ENCODE measurements at places on chromosomes 12 and 14.
A peak's percentile ranks its signal among the peaks of the same experiment; 100 is the strongest.

GRCh38 chr14:28130610-28131284 is 635.8 kb upstream of the FOXG1 start:
- DNase-seq: no peak

- peak; percentile 80 for DNase-seq
Measured at GRCh38 chr12:82687021-82688011, 610 bp downstream of the TMTC2 start.

DNA sequence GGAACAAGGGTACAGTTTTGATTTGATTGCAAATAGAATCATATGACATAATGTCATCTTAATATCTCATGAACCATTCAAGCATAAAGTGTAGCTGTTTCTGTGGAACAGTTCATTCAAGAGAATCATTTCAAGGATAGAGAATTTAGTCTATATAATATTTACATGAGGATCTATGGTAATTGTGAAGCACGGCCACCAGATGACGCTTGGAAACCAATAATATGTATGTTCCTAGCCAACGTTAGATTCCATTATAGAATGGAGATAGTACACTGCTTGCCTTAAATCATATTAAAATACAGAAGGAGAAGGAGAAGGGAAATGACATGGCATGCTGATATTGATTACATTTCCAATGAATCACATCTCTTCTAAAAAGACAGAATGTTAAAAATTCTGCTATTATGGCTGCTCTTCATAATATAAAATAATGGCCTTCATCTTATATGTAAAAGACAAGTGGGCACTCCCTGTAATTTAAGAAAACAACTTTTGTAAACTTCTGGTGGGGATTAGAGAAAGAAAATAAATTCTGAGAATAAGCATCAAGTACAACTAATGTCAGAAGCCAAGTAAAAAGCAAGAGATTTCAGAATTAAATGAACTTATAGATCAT is 351.0 kb downstream of the NAV3 start:
- DNase-seq: peak; percentile 4

DNA sequence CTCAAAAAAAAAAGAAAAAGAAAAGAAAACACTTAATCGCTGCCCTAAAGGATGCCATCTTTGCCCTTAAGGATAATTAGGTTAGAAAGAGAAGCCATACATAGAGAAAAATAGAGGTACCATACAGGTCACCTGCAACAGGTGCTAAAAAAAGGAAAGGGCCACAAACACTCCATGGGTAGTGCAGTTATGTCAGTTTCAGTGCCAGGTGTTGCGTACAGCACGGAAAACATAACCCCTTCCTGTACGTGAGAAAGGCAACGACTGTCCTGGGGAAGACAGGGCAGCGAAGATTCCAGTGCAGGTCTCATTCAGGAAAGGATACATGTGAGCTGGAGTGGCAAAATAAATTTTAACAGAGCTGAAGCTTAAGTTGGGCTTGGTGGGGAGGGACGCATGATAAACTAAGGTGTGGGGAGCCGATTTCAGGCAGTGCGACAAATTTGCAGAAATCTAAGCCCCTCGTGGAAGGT is 553 bp upstream of the DAZAP2 start:
- no peak for DNase-seq

GRCh38 chr14:56555921-56556570 is 23.6 kb upstream of the TMEM260 start:
- DNase-seq: no peak

- no peak for DNase-seq
Measured at GRCh38 chr12:96652870-96653269, 163.5 kb downstream of the CFAP54 start.

DNA sequence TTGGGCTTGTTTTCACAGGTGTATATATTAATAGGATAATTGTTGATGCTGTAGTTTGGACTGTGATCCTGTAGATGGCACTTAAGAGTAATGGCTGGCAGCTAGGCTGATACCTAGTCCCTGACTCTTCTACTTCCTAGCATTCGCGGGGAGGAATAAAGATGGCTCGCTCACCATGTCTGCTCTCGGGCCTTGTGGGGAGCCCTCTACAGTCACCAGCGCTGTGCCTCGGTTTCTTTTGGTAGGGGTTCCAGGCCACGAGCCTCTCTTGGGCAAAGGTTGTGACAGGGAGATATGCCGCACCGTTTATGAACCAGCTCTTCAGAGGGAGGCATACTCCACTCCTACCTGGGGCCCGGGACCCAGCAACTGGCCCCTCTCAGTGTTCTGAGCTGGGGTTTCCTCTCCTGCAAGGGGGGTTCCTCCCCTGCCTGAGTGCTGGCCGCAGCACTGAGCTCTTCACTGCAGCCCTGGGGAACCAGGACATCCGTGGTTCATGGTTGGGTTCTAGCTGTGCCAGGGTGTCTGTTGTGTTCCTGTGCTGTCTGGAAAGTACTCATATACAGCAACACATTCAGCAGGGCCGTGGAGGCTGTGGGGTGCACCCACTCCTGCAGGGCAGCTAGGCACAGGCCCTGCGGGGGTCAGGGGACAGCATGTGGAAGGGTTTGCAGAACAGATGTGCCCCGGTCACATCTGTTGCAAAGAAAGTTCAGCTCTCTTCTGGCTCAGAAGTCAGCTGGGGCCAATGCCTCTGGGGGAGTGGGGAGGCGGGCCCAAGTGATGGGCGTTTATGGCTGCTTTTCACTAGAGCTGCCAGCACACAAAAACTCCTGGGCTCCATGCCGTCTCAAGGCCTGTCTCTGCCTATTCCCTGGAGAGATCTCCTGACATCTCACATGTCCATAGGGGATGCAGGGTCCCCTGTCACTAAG is 147.9 kb downstream of the PPFIA2 start:
- no peak for DNase-seq

GRCh38 chr12:29711381-29711780 is 72.4 kb downstream of the TMTC1 start:
- DNase-seq: no peak

- DNase-seq: no peak
Measured at GRCh38 chr12:67062193-67062592, 207.0 kb upstream of the CAND1 start.

- DNase-seq: no peak
Measured at GRCh38 chr12:62622177-62622576, 155.6 kb downstream of the MON2 start.

GRCh38 chr12:24944601-24944975 is 4.3 kb downstream of the BCAT1 start:
- DNase-seq: no peak

DNA sequence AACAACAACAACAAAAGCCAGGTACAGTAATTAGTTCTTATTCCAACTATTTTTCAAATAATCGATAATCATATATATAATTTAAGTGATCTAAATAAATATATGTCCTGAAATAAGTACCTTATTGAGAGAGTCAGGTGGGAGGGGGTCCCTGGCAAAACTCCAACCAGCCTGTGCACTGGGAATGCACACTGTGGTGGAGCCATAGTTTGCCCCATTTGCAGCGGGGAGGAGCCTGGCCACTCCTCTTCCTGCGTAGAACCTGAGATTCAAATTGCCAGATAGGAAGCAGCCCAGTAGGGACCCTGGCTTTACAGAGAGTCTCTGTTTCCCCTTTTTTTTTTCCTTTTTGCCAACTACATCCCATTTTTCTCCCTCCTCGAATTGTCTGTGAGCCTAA is 26.4 kb downstream of the CPNE8 start:
- no peak for DNase-seq

DNA sequence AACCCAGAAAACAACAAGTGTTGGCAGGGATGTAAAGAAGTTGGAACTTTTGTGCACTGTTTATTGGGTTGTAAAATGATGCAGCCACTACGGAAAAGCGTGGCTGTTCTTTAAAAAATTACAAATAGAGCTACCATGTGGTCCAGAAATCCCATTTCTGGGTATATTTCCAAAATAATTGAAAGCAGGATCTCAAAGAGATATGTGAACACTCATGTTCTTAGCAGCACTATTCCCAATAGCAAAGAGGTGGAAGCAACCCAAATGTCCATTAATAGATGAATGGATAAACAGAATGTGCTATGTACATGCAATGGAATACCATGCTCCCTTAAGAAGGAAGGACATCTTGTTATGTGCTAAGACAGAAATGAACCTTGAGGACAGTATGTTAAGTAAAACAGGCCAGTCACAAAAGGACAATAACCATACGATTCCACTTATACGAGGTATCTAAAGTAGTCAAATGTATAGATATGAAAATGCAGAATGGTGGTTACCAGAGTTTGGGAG is 249.5 kb downstream of the PHLDA1 start:
- DNase-seq: no peak

GRCh38 chr14:81165188-81165587 is 55.6 kb downstream of the GTF2A1 start:
- no peak for DNase-seq

DNA sequence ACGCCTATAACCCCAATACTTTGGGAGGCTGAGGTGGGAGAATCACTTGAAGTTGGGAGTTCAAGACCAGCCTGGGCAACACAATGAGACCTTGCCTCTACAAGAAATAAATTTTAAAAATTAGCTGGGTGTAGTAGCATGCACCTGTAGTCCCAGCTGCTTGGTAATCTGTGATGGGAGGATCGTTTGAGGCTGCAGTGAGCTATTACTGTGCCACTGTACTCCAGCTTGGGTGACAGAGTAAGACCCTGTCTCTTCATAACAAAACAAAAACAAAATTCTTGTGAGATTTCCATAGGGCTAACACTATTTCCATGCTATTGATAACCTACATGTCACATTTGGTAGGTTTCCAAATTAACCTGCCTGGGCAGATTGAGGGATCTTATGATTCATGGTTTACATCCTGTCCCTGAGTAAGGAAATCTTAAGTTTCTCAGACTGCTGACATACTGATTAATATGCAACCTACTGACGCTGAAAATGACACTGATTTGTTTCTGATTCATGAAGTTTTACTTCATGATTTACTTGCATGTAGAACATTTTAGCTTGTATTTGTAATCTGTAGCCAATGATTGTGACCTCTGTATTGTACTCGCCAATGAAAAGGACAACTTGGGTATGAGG is 15.9 kb downstream of the ATP6V1D start:
- no peak for DNase-seq

- peak; percentile 34 for DNase-seq
Measured at GRCh38 chr14:100424504-100425428, 101.6 kb downstream of the SLC25A47 start.

DNA sequence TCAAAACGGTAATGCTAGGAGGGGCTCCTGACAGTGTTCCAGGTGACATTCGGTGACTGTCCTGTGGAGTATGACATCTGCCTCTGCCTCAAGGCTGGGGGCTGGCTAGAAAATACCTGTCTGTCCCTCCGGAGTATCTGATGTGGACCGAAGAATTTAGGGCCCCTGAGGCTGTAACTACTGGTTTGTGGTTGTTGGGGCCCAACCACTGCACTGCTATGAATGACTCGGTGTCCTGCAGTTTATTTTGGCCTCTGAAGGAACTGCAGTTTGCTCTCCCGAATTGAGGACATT is 198.9 kb upstream of the CAND1 start:
- DNase-seq: peak; percentile 9

All from activated CD4-positive, alpha-beta T cell treated with anti-CD3 and anti-CD28 coated beads for 36 hours (primary cell).